ENCODE measurements at places on chromosomes 3 and 15.

- DNase-seq = no peak
Measured at GRCh38 chr3:56408761-56409196, 59.5 kb downstream of the ERC2 start.

DNA sequence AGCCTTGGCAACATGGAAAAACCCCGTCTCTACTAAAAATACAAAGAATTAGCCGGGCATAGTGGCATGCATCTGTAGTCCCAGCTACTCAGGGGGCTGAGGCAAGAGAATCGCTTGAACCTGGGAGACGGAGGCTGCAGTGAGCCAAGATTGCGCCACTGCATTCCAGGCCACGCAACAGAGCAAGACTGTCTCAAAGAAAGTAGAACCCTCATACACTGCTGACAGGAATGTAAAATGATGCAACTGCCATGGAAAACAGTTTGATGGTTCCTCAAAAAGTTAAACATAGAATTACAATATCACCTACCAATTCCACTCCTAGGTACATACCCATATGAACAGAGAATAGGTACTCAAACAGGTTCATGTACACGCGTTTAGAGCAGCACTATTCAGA, 158.9 kb downstream of the TBC1D5 start:
- DNase-seq = no peak

DNA sequence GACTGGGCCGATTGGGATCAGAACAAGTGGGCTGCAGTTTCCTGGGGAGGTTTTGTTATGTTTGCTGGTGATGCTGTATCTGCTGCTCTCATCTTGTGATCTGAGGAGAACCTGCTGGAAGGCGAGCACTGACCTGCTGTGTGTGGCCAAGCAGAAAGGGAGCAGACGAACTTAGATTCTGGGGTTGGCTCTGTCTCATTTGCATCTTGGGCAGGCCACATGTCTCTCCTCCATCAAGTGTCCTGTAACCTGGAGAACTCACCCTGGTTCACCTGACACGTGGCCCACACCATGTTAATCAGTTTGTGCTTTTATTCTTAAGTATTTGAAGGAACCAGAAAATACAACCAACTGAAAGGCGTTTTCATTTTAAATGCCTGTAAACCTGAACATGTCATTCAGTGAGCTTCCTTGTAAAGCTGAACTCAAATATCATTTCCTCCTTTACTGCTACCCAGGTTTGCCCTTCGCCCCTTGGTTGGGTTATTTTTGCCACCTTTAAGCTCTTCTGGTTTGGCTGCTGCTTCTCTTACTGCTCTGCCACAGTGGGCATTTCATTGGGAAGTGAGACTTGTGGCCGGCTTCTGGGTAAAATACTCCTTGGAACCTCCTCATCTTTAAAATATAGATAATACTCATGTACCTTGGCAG, 33.5 kb upstream of the TRAK1 start:
- no peak for DNase-seq

DNA sequence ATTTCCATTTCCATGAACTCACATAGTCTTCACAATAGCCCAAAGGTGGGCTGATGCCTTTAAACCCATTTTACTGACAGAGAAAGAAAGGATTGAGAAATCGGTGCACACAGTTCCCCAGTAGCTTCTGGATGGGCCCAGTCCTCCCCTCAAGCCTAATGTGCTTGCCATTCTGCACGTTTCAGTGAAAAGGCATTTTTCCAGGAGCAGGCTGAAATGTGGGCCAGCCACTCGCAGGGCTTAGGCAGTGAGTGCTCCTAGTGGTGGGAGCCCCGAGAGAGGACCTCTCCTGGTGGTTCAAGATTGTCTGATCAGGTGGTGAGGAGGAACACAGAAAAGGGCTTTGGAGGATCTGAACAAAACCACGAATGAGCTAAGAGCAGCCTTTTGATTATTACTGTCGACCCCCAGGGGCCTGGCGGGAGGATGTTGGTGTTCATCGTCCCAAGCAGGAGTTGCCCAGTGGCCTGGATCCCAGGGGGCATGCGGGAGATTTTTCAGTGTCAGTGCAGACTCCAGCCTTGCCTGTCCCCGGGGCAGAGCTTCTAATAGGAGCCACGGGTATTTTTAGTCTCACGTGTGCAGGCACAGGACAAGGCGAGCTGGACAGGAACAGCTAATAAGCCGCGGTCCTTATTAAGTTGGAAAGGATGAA, 8.7 kb upstream of the KY start:
- no peak for DNase-seq

- no peak for DNase-seq
Measured at GRCh38 chr3:149371001-149371722, 6.3 kb downstream of the TM4SF1 start.

DNA sequence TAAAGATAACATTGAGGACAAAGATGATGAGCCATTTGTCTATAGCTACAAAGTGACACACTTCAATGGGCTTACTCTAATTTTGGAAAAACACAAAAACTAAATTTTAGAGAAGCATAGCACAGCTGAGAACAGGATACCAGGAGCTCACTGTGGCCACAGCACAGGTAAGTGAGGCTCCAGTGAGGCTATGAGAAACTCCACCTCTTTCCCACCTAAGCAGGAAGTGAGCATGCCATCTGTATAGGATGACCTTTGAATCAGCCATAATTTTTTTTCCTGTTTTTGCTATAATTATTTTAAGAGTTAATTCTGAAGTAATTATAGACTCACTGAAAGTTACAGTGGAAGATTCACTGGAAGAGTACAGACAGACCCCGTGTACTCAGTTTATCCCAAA, 82.1 kb upstream of the DCLK3 start:
- DNase-seq = no peak

DNA sequence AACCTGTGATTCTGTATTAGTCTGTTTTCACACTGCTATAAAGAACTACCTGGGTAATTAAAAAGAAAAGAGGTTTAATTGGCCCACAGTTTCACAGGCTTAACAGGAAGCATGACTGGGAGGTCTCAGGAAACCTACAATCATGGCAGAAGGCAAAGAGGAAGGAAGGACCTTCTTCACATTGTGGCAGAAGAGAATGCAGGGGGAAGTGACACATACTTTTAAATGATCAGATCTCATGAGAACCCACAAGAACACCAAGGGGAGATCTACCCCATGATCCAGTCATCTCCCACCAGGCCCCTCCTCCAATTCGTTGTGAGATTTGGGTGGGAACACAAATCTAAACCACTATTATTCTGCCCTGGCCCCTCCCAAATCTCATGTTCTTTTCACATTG, 6.1 kb downstream of the ZKSCAN7 start:
- no peak for DNase-seq

GRCh38 chr3:180252683-180253082, 215.9 kb upstream of the PEX5L start:
- no peak for DNase-seq
